ENCODE measurements at places on chromosomes 16 and 17.

- DNase-seq, result no peak
Observed at GRCh38 chr16:16908077-16908476, 529.1 kb downstream of the NPIPA7 start.

DNA sequence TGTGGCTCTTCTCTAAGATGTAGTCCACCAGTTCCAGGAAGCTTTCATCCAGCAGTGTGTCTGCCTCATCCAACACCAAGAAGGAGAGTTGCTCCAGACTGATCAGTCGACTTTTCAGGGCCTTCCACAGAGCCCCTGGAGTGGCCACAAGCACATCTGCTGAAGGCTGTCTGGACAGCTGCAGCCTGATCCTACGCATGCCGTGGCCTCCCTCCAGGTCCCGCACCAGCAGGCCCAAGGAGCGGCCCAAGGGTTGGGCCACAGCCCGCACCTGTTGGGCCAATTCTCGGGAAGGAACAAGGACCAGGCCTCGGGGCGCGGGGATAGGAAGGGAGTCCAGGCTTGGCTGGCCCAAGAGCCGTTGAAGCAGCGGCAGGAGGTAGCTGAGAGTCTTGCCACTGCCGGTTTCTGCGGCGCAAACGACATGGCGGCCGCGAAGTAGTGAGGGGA is 729 bp downstream of the DDX28 start:
- no peak for DNase-seq

- DNase-seq, result no peak
Observed at GRCh38 chr16:68662035-68662434, 16.9 kb downstream of the CDH3 start.

GRCh38 chr16:23539984-23540816 is 16.9 kb downstream of the EARS2 start:
- DNase-seq, result no peak

DNA sequence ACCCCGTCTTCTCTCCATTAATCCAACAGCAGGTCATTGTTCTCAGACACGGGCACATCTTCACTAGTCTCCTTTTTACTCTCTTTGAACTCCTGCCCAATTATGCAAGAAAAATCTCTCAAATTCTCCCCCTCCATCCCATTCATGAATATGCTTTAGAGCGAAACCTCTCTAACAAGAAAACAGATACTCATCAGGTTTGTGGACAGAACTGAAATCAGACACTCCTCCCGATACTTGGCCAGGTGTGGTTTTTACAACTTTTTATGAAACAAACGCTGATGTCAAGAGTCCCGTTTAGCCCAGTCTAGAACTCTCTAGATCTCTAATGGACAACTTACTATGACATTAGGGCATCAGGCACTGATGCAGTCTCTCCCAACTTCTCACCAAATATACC is 40.9 kb downstream of the PIK3R5 start:
- DNase-seq, result no peak

DNA sequence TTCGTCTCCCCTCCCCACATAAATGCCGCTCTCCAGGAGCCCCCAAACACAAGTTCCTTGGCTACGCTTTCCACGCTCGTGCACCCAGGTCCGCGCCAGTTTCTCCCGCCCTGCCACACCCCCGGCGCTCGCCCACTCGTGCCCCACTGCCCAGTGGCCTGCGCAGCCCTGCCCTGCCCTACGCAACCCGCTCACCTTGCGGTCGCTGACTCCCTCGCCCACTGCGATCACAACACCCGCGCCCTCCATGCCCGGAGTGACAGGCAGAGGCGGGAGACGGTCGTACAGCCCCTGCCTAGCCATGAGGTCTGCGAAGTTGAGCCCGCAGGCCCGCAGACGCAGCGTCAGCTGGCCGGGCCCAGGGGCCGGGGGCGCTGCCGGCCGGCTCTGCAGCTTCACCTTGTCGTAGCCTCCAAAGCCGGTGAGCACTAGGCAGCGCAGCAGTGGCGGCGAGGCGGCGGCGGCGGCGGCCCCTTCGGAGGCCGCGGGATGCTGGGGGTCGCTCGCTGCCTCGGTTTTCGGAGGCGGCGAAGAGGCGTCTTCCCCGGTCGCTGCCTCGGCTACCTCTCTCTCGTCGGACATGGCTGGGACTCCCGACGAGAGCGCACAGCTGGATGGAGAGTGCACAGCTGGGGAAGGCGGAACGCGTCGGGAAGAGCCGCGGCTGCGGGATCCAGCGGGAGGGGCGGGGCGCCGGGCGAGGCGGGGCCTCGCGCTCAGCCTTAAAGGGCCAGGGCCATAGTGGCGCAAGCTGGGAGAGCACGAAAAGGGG is at the start of gene VAT1:
TSS of gene VAT1 (minus strand) at position 645 of the 772 bp plus-strand sequence. CDS start at position 582, 63 bp downstream.
- no peak for DNase-seq

DNA sequence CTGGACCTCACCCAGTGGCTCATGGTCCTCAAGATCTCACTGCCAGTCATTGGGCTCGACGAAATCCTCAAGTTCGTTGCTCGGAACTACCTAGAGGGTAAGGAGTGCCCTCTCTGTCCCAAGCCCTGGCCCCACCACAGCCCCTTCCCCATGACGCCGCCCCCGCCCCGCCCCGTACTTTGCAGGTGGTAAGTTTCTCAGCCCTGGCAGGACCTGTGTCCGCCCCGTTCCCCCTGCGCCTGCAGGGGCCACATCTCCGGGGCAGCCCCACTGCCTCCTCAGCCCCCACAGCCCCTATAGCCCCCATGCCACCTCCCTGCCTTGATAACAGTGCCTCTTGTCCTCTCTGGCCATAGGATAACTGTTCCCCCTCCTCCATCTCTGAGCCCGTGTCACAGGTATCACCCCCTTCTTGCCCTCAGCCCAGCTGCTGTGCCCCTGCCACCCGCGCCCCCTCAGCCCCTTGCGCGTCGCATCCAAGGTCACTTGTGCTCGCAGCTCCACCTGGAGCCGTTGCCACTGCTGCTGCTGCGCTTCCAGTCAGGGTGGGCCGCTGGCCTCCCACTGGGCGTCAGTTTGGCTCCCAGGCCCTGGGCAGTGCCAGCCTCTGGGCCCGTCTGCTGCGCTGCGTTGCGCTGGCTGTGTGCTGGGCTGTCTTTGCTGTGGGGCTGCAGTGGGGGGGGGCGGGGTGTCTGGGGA is 21.5 kb downstream of the RABEP2 start:
- DNase-seq, result no peak

GRCh38 chr16:50246299-50247122 is 19.8 kb upstream of the ADCY7 start:
- DNase-seq, result no peak

Measured in epithelial cell of prostate (primary cell).